ENCODE measurements at places on chromosomes 6 and 20.

DNA sequence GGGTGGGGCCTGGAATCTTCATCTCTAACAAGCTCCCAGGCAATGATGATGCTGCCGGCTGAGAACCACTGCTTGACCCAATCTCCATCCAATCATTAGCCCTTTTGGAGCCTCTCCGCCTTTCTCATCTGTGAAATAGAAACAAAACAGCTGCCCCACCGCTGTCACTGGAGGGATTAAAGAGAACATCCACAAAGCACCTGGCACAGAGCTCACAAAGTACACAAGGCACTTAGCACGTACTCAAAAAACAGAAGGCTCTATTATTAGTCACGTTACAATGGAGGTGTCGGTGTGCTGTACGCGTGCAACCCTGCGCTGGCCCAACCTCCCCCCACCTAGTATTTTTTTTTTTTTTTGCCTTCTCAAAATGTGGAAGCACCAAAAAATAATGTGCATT, 213.5 kb upstream of the ARID1B start:
- DNase-seq = peak; percentile 99

- DNase-seq = no peak
Observed at GRCh38 chr6:156783958-156784357, 6.8 kb downstream of the ARID1B start.

DNA sequence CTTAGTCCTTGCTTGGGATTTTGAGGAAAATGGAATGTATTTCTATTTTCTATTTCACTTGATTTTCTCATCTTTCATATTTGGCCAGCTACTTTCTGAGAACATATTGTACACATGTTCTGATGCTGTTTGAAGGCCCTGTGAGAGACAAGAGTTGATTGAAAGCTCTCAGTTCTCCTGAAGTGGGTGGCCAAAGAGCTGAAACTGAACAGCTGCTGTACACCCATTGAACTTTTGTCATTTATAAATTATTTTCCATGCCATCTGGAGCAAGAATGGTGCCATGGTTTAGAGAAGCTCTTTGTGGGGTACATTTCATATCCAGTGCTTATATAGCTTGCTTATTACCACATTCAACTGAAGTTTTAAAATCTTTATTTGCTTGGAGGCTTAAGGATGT, 298.3 kb downstream of the PRL start:
- DNase-seq = no peak

DNA sequence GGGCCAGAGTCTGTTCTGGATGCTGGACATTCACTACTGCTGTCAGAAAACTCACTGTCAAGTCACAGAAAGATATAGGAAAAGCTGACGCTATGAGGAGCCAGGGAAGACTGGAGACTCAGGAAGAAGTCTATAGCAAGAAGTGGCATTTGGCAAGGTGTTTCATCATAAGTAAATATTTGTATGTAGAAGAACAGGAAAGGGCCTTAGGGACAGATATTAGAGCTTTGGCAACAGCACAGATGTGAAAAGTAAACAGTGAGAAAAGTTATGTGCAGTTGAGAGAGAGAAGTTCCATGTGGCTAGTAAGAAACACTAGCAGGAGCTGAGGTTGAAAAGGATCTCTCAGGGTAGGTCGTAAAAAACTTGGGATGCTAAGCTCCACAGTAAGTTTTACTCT, 868.9 kb downstream of the PHF3 start:
- DNase-seq = no peak
